ENCODE measurements at places on chromosomes 5 and 9.

DNA sequence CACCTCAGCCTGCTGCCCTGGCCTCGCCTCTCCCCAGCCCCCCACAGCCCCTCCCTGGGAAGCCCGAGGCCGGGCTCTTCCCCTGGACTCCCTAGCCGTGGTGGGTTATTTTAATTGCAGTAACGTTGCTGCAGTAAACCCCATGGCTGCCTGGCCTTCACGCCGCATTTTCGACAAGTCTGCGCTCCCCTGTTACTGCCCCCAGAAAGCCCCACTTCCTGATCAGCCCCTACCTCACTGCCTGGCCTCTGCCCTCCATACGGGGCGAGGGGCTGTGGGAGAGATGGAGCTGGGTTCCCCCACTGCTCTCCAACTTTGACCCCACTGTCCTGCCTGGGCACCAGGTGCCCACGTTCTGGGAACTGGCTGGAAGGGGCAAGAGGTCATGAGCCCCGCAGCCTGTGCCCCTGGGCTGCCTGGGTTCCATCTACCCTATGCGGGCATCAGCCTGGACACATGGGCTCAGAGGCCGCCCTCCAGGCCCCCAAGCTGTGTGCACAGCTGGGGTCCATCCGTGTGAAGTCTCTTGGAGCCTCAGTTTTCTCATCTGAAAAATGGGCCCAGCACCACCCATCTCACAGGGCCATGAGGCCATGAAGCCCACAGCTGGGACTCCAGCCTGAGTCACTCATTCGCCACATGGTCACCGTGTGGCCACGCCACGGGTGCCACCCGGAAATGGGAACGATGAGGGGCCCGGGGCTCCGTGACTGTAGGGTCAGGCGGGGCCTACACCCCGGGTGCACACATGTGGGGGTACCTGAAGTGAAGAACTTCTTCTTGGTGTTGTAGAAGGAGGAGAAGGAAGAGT, 11.5 kb downstream of the EGFL7 start:
- no peak for DNase-seq

DNA sequence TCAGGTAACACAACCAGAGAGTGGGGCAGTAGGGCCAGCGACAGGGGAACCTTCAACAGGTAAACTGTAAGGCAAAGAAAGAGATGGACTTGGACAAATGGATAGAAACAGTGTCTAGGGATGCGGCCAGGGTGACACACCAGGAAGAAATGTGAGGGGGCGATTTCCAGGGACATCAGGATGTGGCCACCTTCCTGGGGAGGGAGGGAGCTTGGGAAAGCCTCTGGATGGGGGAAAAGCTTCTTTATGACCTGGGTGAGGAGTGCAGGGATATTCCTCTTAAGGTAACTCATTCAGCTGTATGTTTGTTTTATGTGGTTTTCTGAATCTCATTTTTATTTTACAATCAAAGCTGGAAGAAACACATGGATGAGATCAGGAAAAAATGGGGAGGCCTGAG, 11.9 kb upstream of the NXNL2 start:
- DNase-seq, result peak; percentile 74

- DNase-seq, result peak; percentile 8
Measured at GRCh38 chr9:80410106-80410505, 838.3 kb downstream of the TLE4 start.

GRCh38 chr5:40318395-40318794, 361.3 kb upstream of the PTGER4 start:
- no peak for DNase-seq
